GM12892 (cell line): ENCODE measurements at places on chromosomes 1 and 21.

DNA sequence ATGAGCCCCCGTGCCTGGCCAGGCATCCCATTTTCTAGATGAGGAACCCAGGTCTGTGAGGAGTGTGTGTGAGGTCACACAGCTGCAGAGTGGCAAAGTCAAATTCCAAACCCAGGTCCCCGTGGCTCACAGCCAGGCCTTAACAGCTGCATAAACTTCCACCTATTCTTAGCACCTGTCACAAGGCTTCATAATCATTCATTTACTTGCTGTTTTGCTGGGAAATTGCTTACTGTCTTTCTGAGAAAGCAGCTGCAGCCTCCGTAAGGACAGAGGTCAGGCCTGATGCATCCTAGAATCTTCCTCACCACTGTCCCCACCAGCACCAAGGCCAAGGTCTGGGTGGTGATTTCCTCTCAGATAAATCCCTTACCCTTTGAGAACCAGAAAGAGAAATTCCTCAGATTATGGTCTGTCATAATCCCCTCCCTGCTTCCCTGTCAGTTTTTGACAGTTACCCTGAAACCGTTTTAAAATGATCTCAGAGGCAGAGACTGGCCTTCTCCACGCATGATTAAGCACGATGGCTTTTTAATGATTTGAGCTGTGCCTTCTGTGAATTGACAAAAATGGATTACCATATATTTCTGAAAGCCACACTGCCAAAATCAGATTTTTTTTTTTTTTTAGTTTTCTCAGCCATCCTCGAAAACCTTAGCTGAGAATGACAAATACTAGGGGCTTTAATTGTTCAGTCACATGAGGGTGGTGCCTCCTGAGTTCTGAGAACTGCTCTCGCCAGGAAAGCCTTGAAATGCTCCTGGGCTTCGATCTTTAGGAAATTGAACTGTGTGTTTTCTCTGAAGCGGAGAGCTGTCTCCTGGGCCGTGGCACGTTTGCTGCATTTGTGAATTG is 70.0 kb upstream of the SELENON start:
- no peak for DNase-seq

DNA sequence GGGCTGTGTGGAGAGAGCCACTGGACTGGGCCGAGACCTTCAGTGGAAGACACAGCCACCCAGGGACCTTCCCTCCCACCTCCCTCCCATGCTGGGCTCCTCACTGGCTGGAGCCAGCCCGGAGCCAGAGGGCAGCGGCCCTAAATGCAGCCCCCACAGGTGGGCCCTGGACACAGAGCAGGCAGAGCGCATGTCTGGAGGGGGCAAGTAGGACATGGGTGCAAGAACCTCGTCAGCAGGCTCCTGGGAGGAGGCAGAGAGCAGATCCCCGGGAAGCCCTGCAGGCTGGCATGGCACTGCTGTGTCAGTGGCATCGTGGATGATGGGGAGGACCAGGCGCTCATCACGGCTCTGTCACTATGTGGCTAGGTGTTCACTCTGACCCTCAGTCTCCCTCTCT is 45.7 kb downstream of the DMRTB1 start:
- DNase-seq = no peak

- DNase-seq = no peak
Observed at GRCh38 chr1:15426492-15427279, 11.6 kb upstream of the CTRC start.

- no peak for DNase-seq
Observed at GRCh38 chr1:90722874-90723589, 5.9 kb upstream of the BARHL2 start.

DNA sequence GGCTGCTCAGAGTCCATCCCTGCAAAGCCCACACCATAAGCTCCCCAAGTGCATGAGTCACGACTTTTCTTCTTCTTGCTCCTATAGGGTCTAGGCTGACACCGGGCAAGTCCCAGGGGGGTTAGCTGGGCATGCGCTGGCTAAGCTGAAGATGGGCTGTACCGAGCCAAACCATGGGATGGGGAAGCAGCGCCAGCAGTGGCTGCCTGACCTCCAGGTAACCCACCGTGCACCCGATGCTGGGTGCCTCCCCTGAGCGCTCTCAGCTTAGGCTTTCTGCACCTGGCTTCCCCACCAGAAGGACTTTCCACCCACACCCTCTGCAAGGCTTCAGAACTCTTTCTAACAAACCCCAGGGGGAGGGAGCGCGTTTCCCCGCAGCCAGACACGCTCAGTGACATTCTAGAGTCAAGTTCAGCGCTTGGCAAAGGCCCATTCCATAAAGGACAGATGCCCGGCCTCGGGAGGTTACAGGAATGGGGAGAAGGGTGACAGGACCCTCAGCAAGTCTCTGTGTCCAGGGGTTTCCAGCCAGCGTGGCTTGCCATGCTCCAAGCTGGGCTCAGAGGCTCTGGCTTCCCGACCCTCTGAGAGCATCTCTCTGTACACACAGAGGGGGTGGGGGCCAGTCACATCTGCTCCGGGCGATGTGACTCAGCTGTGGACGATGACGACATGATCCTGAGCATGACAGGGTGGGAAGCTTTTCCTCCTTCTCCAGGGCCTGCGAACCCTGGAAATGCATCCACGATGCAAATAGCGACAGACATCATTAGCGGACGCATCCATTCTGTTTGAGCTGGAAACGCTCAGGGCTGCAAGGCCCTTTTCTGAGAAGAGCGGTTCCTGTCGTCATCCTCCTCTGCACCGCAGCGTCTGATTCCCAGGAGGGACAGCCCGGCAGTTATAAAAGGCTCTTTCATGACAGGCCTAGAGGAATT is 107.8 kb downstream of the SIK1 start:
- no peak for DNase-seq

DNA sequence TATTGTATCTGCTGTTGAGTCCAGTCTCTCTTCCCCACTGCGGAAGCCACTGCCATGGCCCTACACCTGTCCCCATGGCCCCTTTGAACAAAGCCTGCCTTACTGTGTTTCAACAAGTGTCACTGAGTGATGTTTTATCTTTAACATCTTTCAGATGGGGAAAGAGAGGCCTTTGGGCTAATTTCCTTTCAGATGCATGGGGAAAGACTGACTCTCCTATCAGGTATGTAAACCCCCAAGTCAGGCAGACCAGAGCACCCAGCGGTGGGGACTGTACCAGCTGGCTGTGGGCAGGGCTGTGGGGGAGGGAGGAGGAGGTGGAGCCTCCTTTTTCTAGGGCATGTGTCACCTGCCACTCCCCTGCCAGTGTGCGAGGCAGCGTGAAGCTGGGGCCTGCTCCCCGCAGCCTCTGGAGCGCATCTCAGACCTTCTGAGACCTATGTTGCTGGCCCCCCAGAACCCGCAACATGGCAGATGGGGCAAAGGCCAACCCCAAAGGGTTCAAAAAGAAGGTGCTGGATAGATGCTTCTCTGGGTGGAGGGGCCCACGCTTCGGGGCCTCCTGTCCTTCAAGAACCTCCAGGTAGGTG is at the start of gene PLA2G2F:
Gene PLA2G2F (plus strand): TSS at position 363 of the 590 bp plus-strand sequence. CDS start 105 bp downstream, at position 468.
- DNase-seq = no peak

- no peak for DNase-seq
Observed at GRCh38 chr1:8345621-8346415, 27.9 kb downstream of the SLC45A1 start.

GRCh38 chr1:21217812-21218596 is 41.3 kb upstream of the EIF4G3 start:
- DNase-seq = no peak

GRCh38 chr1:185010361-185010760 is 35.0 kb upstream of the RNF2 start:
- no peak for DNase-seq

DNA sequence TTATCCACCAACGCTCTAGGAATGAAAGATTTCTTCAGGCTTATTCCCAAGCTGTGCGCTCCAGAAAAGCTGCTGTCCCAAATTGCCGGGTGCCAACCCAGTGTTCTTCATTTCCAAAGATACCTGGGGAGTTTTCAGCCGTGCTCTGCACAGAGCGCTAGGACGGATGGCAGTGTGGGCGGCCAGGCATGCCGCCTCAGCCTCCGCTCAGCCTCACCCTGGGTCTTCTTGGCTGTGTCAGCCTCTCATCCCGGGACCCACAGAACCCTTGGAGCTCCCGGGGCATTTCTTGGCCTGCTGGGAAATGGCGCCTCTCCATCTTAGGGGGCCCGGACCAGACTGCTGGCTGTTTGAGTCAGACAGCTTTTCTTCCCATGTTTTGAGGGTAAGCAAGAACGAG is 116.9 kb upstream of the SLC25A33 start:
- DNase-seq = no peak

DNA sequence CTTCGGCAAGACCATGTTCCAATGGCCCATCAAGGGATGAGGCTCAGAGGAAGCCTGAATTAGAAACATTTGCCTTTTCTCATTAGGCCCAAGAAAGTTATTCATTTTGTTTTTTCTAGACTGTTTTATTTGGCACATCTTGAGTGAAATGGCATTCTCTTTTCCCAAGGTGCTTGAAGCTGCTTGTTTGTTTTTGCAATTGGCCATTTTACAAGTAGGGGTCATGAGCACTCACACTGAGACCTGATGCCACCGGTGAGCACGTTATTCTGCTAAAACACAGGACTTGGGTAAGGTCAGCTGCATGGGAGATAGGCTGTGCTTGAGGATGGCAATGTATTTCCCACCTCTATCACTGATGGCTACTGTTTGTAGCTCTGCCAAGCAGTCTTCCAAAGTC is 128.1 kb downstream of the TBX15 start:
- DNase-seq = no peak

DNA sequence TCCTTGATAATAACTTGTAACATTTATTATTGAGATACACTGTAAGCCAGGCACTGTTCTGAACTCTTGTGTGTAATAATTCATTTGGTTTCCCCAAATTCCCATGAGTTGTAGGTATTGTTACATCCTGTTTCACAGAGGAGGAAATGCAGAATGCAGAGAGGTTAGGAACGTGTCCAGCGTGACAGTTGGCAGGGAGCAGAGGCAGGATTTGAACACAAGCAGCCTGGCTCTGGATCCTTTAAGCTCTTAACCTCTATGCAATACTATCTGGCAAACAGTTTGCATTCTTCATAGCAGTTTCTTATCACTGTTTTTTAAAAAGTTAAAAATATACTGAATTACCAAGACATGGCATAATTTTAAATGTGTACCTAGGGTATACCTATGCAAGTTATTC is 30.5 kb downstream of the EEIG2 start:
- no peak for DNase-seq

- no peak for DNase-seq
Observed at GRCh38 chr1:214123061-214123784, 135.4 kb downstream of the PROX1 start.

DNA sequence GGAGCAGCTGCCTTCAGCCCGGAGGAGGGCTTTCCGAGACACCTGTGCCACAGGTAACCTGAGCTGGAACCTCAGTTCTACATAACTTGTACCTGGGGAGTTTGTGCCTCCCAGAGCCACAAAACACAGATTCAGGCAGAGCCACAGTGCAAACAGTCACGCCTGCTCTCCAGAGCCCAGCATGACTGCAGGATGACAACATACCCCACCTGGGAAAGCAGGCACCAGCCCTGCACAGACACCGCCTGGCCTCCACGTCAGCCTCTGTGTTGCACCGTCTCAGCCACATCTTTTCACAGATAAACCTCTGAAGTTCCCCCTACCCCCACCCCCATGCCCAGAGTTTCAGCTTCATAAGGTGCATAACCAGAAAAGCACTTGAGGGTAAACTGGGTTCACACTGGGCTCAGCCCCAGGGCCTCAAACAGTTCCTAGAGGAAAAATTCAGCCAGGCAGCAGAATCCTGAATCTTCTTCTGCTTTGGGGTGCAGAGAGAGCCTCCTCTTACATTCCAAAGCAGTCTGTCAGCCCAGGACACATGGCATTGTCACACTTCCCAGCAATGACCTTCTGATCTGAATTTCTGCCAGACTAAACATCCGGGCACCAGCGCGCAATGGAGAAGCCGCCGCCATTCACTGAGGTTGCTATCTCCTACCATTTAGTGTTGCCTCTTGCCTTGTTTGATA is 229.5 kb downstream of the TOMM20 start:
- DNase-seq = no peak

DNA sequence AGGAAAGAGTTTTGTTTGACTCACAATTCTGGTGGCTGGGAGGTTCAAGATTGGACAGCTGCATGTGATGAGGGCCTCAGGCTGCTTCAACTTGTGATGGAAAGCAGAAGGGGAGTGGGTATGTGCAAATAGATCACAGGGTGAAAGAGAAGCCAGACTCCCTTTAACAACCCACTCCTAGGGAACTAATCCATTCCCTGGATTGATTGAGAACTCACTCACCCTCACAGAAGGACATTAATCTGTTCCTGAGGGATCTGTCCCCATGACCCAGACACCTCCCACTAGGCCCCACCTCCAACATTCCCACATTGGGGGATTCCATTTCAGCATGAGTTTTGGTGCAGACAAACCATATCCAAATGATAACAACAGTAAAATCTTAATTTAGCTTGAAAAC is 25.6 kb downstream of the UBE2T start:
- no peak for DNase-seq

GRCh38 chr1:165069829-165070228 is 286.7 kb downstream of the LMX1A start:
- no peak for DNase-seq

DNA sequence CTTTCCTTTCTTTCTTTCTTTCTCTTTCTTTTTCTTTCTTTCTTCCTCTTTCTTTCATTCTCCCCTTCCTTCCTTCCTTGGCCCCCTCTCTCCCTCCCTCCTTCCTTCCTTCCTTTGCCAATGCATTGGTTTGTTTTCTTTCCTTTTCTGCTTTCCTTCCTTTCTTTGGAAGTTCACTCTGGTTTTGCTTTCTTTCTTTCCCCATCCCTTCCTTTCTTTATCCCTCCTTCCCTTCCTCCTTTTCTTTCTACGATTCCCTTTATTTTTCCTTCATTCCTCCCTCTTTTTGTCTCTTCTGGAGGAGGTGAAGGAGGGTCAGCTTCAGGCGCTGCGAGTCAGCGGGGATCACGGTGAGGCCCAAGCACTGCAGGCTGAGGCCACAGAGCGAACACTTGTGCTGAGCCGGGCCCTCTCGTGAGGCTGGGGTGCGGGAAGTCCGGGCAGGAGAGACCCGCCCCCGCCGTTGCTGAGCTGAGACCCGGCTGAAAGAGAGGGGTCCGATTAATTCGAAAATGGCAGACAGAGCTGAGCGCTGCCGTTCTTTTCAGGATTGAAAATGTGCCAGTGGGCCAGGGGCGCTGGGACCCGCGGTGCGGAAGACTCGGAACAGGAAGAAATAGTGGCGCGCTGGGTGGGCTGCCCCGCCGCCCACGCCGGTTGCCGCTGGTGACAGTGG is 1.5 kb downstream of the SIM2 start:
- DNase-seq = no peak

DNA sequence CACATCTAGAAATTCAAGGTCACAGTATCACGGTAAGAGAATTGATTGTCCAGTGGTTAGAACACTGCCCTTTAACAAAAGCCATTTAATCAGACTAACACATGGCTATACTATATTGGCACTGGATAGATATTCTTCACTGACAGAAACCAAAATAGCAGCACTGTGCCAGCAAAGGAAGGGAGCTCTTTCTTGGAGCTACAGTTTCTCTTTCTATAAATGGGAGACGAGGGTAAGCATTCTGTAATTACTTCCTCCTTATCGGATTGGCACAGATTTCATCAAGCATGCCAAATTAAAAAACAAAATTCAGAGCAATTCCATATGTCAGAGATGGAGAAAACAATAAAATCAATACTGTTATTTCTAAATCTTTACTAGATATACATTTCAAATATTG is 115.7 kb upstream of the CACYBP start:
- no peak for DNase-seq
